ENCODE measurements at places on chromosomes 13 and 19.
A peak's percentile ranks its signal among the peaks of the same experiment; 100 is the strongest.

DNA sequence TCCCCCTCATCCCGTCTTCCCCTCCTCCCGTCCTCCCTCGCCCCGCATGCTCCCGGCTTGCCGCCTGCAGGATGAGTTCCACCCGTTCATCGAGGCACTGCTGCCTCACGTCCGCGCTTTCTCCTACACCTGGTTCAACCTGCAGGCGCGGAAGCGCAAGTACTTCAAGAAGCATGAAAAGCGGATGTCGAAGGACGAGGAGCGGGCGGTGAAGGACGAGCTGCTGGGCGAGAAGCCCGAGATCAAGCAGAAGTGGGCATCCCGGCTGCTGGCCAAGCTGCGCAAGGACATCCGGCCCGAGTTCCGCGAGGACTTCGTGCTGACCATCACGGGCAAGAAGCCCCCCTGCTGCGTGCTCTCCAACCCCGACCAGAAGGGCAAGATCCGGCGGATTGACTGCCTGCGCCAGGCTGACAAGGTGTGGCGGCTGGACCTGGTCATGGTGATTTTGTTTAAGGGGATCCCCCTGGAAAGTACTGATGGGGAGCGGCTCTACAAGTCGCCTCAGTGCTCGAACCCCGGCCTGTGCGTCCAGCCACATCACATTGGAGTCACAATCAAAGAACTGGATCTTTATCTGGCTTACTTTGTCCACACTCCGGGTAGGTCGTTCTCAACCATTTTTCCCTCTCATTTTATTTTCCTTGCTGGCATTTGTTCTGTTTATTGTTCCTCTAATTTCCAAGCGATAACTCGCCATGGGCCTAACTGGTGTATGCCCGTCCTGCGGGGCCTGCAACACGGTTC is 29.8 kb downstream of the NFIX start:
- DNase-seq: no peak

DNA sequence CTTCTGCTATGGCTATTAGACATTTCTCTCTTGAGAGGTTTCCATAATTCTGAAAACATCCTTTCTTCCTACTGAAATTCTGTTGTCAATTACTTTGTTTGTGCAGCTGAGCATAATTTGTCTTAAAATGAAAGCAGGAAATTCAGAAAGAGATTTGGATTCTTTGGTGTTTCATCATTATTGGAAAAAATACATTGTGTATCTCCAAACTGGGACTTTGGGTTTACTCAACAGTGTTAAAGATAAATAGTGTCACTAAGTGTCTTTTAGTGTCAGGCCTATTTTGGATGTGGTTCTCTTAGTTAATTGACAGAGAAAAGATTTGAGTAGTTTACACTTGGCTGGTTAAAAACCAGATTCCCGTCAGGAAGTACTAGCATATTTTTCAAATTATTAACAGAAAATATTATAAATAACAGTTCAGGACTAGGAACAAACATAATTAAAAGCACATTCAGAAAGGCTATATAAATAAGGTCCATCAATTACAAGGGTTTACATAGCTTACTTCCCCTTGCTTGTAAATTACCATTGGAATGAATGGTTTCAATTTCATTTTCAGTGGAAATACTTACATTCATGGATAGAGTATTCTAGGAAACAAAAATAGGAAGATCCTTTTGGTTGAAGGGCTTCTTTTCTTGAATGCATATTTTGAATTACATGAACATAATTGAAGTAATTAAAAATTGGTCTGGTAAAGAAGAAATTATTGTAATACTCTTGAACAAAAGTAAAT is 483.1 kb downstream of the GPC6 start:
- DNase-seq: no peak

- peak; percentile 93 for DNase-seq
Measured at GRCh38 chr19:17539238-17540117, 16.0 kb upstream of the COLGALT1 start.

GRCh38 chr19:53868091-53868891 is 608 bp downstream of the MYADM start:
- peak; percentile 33 for DNase-seq

DNA sequence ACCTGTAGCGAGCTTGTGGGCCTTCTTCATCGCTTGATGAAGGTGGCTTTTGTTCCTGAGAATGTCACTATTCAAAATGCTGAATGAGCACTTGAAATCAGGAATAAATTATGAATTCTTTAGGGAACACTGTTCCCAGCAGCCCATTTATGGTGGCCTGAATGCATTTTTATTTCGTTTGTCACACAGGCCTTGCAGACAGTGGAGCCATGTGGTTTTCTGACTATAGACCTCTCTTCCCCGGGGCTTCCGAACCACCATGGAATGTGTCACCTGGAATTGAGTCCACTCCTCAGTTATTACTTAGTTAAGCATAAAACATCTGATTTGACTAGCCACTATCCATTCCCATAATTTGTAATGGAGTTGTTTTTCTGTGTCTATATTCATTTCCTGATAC is 396.9 kb downstream of the IRS2 start:
- no peak for DNase-seq

GRCh38 chr19:52922841-52923777 is at the start of gene ZNF888:
TSS of gene ZNF888 (minus strand) at chr19:52923428. CDS start at chr19:52917873, 5,555 bp downstream.
- peak; percentile 72 for DNase-seq

- DNase-seq: no peak
Measured at GRCh38 chr13:112346173-112346898, 29.8 kb upstream of the SPACA7 start.

GRCh38 chr13:95298169-95298965 is 2.9 kb downstream of the ABCC4 start:
- DNase-seq: no peak

GRCh38 chr19:869245-870177 is 10.0 kb downstream of the CFD start:
- DNase-seq: peak; percentile 61

GRCh38 chr19:36771261-36772231 is 1.1 kb downstream of the ZNF850 start:
- peak; percentile 64 for DNase-seq

GRCh38 chr19:46659151-46660007 is 1.6 kb downstream of the DACT3 start:
- no peak for DNase-seq

GRCh38 chr19:33419788-33420130 is 46.2 kb downstream of the CEBPG start:
- no peak for DNase-seq

- DNase-seq: no peak
Measured at GRCh38 chr13:44971656-44972595, 17.3 kb downstream of the NUFIP1 start.

DNA sequence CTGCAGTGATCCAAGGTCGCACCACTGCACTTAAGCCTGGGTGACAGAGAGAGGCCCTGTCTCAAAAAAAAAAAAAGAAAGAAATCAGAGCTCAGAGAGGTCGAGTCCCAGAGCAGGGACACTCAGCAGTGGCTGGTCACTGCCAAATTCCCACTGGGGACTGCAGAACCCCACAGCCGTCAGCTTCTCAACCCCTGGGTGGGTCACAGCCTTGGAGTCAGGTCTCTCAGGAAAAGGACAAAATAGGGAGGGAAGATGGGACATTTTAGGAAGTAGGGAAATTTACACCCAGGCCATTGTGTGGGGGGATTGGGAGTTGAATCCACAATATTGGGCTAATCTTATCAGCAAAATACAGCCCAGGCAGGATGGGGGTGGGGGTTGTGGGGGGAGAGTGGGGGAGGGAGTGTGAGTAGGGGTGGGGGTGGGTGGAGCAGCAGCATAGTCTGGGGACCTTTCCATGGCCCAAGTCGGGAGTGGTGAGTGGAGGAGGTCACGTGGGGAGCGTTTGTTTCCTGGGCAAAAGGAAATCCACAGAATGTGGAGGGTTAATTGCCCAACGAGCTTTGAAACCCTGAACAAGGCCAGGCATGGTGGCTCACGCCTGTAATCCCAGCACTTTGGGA is 5.0 kb upstream of the CCDC194 start:
- DNase-seq: no peak
